Esophagus squamous epithelium (tissue), 5 donors: ENCODE measurements at places on chromosomes 5 and 9.
A peak's percentile ranks its signal among the peaks of the same experiment; 100 is the strongest.

DNA sequence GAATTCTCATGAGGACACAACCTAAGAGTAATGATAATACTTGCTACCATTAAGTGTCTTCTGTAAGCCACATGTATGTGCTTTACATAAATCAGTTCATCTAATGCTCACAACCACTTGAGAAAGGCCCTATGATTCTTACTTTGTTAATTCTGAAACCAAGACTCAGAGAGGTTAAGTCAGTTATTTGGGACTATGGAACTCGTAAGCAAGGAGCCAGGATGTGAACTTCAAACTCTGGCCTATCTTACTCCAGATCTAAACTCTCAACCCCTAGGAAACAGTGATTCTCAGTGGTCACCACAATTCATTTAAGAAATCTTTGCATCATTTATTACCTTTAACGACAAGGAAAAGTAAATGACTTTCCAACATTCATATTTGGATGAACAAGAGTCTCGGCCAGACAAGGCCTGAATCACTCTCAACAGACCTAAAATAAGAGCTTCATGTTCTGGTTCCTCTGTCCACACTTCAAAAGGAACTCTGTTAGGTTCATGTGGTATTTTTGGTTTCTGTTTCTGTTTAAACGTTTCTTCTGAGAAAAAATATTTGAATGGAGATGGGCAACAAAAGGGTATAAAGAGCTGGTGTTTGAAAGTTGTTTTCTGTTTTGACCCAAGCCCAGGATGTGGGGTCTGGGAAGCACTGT lies 104.8 kb downstream of the LPAR1 start:
- peak overlapping the region; percentile 45 for H3K27ac ChIP-seq
- H3K36me3 ChIP-seq, result no peaks in the 10 kb centered on the region
- no peak overlapping the region for H3K4me3 ChIP-seq
- peaks cover 29% of the 10 kb centered on the region for H3K4me1 ChIP-seq

- no peaks in the 10 kb centered on the region for H3K36me3 ChIP-seq
- H3K27ac ChIP-seq, result no peak overlapping the region
- no peak for DNase-seq
- no peaks in the 10 kb centered on the region for H3K4me1 ChIP-seq
- H3K27me3 ChIP-seq, result no peaks in the 10 kb centered on the region
These were observed 1045.6 kb upstream of the WWC1 start for GRCh38 chr5:167245868-167246267.

DNA sequence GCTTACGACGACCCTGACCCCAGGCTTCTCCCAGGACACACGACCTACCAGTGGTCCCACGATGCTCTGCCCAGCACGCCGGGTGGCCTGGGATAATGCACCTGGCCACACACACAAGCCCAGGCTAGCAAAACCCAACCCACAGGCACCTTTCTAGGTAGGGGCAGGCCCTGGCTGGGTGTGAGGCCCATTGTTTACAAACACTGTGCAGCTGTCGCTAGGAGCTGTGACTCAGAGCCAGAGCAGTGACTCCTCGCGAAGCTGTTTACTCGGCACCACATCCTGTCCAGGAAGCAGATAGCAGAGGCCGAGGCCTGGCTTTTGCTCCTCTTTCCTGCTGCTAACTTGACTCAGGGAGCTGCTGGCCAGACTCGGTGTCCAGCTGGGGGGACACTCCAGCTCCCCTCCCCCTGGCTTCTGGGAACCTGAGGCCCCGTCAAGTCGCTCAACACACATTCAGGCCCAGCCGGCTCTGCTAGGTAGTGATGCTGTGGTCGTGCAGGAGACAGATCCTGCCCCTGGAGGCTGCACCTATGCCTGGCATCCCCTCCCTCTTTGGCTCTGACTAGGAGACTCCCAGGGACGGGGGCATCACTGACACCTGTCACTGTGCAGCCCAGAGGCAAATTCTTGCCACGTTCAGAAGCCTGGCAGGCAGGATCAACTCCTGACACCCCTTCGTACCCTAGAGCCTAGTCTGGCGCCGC lies 12.8 kb upstream of the RALGDS start:
- H3K4me1 ChIP-seq, result peaks cover 96% of the 10 kb centered on the region
- H3K27me3 ChIP-seq, result no peaks in the 10 kb centered on the region
- peak overlapping the region; percentile 24 for H3K4me3 ChIP-seq
- H3K36me3 ChIP-seq, result peaks cover 11% of the 10 kb centered on the region

DNA sequence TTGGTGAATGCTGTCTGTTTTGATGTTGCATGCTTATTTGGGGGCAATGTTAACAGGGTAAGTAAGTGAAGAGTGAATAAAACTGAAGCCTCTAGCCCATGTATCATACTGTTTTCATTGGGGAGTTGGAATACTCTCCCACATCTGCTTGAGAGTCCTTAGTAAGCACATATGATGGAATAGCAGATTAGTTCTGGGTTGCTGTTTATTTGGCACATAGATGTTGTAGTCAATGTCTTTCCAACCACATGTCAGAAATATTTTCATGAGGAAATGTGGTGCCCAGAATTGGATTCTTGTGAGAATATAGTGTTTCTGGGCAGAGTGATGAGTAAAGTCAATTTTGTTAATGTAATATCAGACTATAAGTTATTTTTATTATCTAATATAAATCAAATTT lies 611.7 kb upstream of the FTMT start:
- H3K4me1 ChIP-seq, result no peaks in the 10 kb centered on the region
- H3K27ac ChIP-seq, result no peak overlapping the region
- no peak for DNase-seq
- no peaks in the 10 kb centered on the region for H3K27me3 ChIP-seq
- no peak overlapping the region for H3K4me3 ChIP-seq

- H3K27ac ChIP-seq, result no peak overlapping the region
- DNase-seq, result no peak
- H3K4me3 ChIP-seq, result no peak overlapping the region
- no peaks in the 10 kb centered on the region for H3K27me3 ChIP-seq
- H3K4me1 ChIP-seq, result no peaks in the 10 kb centered on the region
These were observed 249.1 kb upstream of the SMARCA2 start for GRCh38 chr9:1766042-1766441.

DNA sequence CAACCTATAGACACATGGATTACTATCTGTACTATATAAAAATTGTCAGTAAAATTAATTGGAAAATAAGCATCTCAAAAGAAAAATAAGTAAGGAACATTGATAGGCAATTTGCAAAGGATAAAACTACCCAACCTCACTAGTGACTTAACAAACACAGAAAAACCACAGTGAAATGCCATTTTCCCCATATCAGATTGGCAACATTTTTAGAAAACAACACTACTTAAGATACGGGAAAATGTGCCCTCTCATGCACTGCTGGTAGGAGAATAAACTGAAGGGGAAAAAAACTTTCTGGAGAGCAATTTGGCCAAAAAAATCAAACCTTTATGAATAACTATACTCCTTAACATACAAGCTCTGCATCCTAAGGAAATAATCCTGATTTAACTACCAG lies 254.0 kb downstream of the DEPDC1B start:
- H3K4me3 ChIP-seq, result no peak overlapping the region
- H3K27me3 ChIP-seq, result no peaks in the 10 kb centered on the region
- no peak for DNase-seq
- H3K36me3 ChIP-seq, result no peaks in the 10 kb centered on the region

DNA sequence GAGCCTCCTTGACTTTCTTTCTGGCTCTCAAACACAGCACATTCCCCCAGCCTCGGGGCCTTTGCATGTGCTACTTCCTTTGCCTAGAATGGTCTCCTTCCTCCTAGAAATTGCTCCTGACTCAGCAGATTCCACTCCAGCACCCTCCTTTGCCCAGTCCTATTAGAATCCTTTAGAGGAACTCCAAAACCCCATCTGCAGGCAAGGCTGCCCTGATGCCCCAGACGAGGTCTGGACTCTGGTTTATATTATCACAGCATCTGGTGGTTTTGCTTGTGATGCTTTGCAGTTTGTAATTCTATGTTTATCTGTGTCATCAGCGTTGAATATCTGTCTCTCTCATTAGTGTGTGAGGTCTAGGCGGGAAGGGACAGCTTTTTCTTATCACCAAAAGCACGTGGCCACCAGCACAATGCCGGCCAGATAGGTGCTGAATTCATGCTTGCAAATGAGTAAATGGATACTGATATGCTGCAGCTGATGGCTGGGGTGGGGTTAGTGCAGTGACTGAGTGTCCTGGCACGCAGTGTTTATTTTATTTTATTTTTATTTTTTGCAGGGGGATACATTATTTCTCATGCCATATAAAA lies 30.0 kb upstream of the ANKH start:
- DNase-seq, result peak; percentile 8
- H3K4me3 ChIP-seq, result no peak overlapping the region
- H3K4me1 ChIP-seq, result no peaks in the 10 kb centered on the region
- no peaks in the 10 kb centered on the region for H3K36me3 ChIP-seq
- no peak overlapping the region for H3K27ac ChIP-seq

DNA sequence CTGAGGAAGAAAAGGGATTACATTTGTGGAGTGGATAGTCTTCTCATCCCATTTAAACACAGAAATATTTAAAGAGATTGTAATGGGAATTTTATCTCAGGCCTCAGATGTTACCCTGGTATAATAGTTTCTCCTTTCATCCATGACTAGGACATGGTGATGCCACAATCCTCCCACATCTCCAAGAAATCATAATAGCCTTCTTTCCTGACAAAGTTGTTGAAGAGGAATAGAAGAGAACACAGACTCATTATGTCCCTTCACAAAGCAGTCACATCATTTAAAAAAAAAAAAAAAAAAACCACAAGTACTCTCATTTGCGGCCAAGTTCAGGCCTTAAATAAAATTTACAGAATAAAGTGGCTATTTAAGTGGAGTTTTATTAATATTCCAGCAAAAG lies 359.6 kb downstream of the DEPDC1B start:
- no peak for DNase-seq
- peak overlapping the region; percentile 46 for H3K27ac ChIP-seq

GRCh38 chr5:59062986-59063683 lies 480.3 kb downstream of the RAB3C start:
- no peak overlapping the region for H3K4me3 ChIP-seq
- no peak for DNase-seq
- peaks cover 51% of the 10 kb centered on the region for H3K4me1 ChIP-seq
- no peaks in the 10 kb centered on the region for H3K27me3 ChIP-seq

GRCh38 chr9:73162987-73163768 lies 11.5 kb downstream of the ANXA1 start:
- DNase-seq, result no peak
- peaks cover 37% of the 10 kb centered on the region for H3K4me1 ChIP-seq
- H3K4me3 ChIP-seq, result no peak overlapping the region

GRCh38 chr9:127873886-127874285 lies 3.6 kb downstream of the AK1 start:
- no peaks in the 10 kb centered on the region for H3K36me3 ChIP-seq
- H3K4me1 ChIP-seq, result peaks cover 40% of the 10 kb centered on the region
- H3K4me3 ChIP-seq, result no peak overlapping the region
- no peaks in the 10 kb centered on the region for H3K27me3 ChIP-seq
- no peak for DNase-seq

GRCh38 chr9:9790216-9790872 lies 822.5 kb downstream of the PTPRD start:
- H3K4me3 ChIP-seq, result no peak overlapping the region
- no peaks in the 10 kb centered on the region for H3K4me1 ChIP-seq
- no peaks in the 10 kb centered on the region for H3K36me3 ChIP-seq
- DNase-seq, result no peak
- no peak overlapping the region for H3K27ac ChIP-seq

DNA sequence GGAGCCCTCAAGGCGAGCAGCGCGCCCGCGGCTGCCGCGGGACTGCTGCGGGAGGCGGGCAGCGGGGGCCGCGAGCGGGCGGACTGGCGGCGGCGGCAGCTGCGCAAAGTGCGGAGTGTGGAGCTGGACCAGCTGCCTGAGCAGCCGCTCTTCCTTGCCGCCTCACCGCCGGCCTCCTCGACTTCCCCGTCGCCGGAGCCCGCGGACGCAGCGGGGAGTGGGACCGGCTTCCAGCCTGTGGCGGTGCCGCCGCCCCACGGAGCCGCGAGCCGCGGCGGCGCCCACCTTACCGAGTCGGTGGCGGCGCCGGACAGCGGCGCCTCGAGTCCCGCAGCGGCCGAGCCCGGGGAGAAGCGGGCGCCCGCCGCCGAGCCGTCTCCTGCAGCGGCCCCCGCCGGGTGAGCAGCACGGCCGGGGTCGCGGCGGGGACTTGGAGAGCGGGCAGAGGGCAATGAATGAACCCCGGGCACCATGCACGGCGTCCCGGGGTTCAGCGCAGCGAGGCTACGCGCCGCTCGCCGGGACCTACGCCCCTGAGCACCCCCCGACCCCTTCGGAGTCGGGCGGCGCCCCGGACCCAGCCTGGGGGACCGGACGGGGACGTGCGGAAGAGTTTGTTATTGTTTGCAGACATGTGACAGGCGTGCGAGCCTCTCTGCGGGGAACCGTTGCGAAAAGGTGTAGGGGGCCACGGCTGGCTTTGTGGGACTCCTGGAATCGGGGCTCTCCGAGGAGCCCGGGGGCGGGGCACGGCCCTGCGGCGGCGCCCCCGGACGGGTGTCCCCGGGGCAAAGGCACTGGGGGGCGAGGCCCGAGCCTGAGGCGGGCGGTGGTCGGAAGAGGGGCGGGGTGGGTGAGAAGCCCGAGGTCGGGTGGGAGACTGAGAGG lies 553 bp downstream of the MAP3K1 start:
- peak overlapping the region; percentile 96 for H3K27ac ChIP-seq
- H3K4me3 ChIP-seq, result peak overlapping the region; percentile 97
- no peaks in the 10 kb centered on the region for H3K36me3 ChIP-seq
- H3K27me3 ChIP-seq, result no peaks in the 10 kb centered on the region

GRCh38 chr9:37954581-37954981 lies 50.7 kb upstream of the SLC25A51 start:
- no peak for DNase-seq
- peaks cover 54% of the 10 kb centered on the region for H3K4me1 ChIP-seq
- H3K27ac ChIP-seq, result peak overlapping the region; percentile 86

GRCh38 chr5:127957183-127957582 lies 126.4 kb upstream of the SLC12A2 start:
- DNase-seq, result no peak
- no peak overlapping the region for H3K4me3 ChIP-seq
- peaks cover 11% of the 10 kb centered on the region for H3K4me1 ChIP-seq
- no peaks in the 10 kb centered on the region for H3K27me3 ChIP-seq
- H3K27ac ChIP-seq, result no peak overlapping the region

DNA sequence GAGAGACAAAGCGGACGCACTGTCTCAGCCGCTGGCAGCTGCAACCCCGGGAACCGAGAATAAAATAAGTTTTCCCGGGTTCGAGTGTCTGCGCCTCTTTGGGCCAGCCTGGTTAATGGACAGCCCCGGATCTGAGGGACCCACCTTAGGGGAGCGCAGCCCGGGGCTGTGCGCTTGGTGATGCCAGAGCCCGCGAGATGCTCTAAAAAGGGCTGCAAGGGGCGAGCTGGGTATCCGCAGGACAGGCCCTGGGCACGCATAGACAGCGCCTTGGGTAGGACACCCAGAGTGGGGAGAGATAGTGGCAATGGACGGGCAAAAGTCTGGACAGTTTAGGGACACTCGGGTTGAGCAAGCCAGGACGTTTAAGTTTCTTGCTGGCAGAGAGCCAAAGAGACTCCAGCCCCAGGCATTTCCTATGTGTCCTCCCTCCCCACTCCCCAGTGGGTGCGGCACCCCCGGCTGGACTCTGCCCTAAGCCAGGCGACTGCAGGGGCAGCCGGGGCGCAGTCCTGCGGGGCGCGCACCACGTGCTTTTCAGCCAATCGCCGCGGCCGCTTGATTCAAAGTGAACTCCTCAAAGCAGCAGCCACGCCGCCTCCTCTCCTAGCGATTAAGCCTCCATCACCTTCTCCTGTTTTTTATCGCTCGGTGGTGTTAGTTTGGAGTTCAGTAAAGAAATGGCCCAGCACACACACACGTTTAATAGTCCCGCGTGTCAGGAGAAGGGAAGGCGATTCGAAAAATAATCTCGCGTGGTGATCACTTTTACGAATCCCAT lies 616 bp upstream of the ENC1 start:
- peaks cover 69% of the 10 kb centered on the region for H3K4me1 ChIP-seq
- no peaks in the 10 kb centered on the region for H3K27me3 ChIP-seq
- DNase-seq, result peak; percentile 13
- H3K4me3 ChIP-seq, result peak overlapping the region; percentile 54
- H3K36me3 ChIP-seq, result no peaks in the 10 kb centered on the region
